ENCODE measurements at places on chromosomes 5 and 9. TPM values are rescaled to one million over a fixed set of nuclear protein-coding genes. Genes with fewer than 3 reads are reported as not detected.

CNTFR gene
- 0.30 TPM for total RNA-seq

PCDHGB3 gene
- total RNA-seq, result 1.3 TPM

IFNA21 gene
- not detected for total RNA-seq

DNLZ gene
- 28.0 TPM for total RNA-seq

CA9 gene
- total RNA-seq, result not detected

Data from upper lobe of left lung (tissue), 6 donors.